Foreskin keratinocyte (primary cell): ENCODE measurements at places on chromosomes 6 and 20. TPM values are rescaled to one million over a fixed set of nuclear protein-coding genes. Genes with fewer than 3 reads are reported as not detected.

DNA sequence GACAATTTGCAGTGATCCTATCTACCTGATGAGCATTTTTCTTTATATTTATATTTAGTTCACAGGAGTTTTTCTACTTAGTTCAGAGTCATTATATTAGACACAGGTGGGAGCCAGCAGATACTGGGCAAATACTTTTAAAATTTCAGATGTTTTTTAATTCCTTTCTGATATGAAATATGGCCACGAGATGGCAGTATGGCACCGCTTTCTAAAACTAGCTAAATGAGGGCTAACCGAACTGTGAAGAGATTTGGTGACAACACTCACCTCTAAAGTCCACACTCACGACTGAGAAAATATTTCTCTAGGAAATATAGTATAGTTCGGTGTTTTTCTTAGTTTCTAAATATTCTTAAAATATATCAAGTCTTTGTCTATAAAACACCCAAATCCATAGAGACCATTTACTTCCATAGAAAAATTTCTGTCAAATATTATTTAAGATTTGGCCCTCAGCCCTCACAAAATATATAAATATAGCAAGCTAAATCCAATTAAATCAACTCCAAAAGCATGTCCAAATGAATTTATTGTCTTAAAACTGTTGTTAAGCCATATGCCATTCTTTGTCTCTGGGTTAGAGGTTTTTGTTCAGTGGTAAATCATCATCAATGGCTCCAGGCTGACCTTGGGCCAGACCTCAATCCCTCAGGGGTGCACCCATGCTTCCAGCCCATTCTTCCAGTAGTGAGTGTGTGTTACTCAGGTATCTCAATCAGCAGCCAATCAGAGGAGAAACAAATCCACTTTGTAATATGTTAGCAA lies 63.6 kb downstream of the HUS1B start:
- peak; percentile 33 for DNase-seq

GRCh38 chr6:20024316-20024673 lies 187.1 kb downstream of the ID4 start:
- DNase-seq = no peak

GRCh38 chr20:6426287-6426891 lies 303.6 kb upstream of the FERMT1 start:
- no peak for DNase-seq

The MARCKS gene
- 52.6 and 57.8 TPM in 2 replicates for total RNA-seq

DNA sequence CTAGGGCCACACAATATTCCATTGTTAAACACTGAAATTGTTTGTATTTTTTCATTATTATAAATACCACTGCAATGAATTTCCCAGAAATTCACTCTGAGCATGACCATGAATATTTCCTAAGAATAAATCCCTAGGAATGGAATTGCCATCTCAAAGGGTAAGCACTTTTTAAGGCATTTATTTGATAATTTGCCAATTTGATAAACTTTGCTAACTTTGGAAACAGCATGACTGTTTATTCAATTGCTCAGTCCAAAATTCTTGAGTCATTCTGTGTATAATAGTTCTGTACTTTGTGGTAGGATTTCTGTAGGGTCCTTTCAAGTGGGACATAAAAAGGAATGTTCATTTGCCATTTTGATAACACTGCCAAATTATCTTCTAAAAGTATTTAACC lies 44.2 kb upstream of the TOX2 start:
- DNase-seq = no peak

DNA sequence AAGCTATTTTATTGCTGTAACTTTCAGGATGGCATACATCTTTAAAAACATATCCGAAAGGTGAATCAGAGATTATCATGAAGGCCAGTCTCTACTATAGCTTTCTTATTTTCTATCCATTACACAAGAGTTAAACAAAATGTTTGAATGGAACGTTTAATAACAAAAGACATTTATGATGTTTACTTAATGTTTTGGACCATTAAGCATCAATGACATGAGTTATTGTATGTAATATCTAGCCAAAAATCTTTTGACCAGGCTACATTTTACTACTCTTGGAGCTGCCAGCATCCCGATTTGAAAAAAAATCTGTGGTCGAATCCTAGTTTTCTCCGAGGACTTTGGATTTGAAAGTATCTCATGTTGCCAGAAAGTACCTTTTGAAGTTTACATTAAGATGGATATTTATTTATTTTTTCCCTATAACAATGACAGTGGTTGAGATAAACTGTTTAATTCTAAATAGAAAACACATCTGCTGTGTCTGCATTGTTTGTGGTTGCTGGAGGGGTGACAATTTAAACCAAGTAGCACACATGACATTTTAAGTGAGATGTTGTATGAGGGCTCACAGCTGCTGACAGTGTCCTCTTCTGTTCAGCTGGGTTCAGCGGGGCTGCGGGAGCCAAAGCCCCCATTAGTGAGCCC lies 293.7 kb upstream of the TCF21 start:
- DNase-seq = no peak
